ENCODE measurements at places on chromosomes 2 and 18. TPM values are rescaled to one million over a fixed set of nuclear protein-coding genes. Genes with fewer than 3 reads are reported as not detected.

GRCh38 chr2:239913636-239914417 is 111.3 kb downstream of the NDUFA10 start:
- DNase-seq: no peak
- H3K27ac ChIP-seq: no peak overlapping the region
- H3K27me3 ChIP-seq: no peaks in the 10 kb centered on the region
- H3K4me3 ChIP-seq: no peak overlapping the region
- H3K36me3 ChIP-seq: no peaks in the 10 kb centered on the region

GRCh38 chr2:239905306-239905705 is 119.8 kb downstream of the NDUFA10 start:
- H3K27ac ChIP-seq: no peak overlapping the region
- no peak overlapping the region for H3K4me3 ChIP-seq
- DNase-seq: peak; percentile 55
- no peaks in the 10 kb centered on the region for H3K4me1 ChIP-seq
- peaks cover 4% of the 10 kb centered on the region for H3K36me3 ChIP-seq

DNA sequence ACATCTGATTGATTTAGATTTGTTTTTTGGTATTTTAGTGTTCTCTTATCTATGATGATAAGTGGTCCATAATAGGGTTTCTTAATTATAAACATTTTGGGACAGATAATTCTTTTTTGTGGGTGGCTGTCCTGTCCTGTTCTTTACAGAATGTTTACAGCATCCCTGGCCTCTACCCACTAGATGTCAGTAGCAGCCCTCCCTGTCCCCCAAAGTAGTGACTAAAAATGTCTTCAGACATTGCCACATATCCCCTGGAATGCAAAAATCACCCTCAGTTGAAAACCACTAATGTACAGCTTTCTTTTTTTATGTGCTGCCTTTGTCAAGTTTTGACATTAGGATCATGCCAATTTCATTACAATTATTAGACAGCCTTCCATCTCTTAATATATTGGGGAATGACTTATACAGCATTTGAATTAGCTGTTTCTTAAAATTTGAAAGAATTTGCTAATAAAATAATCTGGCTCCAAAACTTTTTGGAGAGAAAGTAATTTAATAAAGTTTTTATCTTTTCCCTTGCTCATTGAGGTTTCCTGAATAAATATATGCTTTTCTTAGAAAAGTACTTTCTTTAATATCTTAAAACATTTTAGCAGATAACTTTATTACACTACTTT is 19.5 kb downstream of the WIPF1 start:
- H3K4me1 ChIP-seq: peaks cover 30% of the 10 kb centered on the region
- H3K27me3 ChIP-seq: no peaks in the 10 kb centered on the region
- H3K27ac ChIP-seq: no peak overlapping the region
- H3K4me3 ChIP-seq: no peak overlapping the region
- DNase-seq: no peak

DNA sequence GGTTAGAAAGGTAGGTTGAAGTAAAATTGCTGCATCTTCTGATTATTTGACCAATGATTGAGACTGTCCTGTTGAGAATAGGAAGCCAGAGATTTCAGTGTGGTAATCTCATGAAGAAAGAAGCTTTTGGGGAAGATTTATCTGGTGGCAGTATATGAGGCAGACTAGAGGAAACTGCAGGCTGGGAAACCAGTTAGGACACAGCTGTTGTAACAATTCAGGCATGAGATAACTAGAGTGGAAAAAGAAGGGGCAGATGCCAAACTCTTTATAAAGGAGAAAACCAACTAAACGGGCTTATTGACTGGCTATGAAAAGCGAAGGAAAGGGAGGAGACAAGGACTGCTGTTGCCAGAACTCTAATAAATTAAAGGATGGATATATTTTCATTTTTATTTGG is 155.6 kb downstream of the TTC27 start:
- H3K27me3 ChIP-seq: no peaks in the 10 kb centered on the region
- H3K27ac ChIP-seq: no peak overlapping the region
- H3K4me1 ChIP-seq: no peaks in the 10 kb centered on the region

The SPR gene
- 30.3 TPM for total RNA-seq

The PLEKHH2 gene
- 23.9 TPM for total RNA-seq

The ABI2 gene
- total RNA-seq: 38.8 TPM

All from esophagus muscularis mucosa (tissue), 4 donors.